ENCODE measurements at places on chromosomes 2 and 18.

DNA sequence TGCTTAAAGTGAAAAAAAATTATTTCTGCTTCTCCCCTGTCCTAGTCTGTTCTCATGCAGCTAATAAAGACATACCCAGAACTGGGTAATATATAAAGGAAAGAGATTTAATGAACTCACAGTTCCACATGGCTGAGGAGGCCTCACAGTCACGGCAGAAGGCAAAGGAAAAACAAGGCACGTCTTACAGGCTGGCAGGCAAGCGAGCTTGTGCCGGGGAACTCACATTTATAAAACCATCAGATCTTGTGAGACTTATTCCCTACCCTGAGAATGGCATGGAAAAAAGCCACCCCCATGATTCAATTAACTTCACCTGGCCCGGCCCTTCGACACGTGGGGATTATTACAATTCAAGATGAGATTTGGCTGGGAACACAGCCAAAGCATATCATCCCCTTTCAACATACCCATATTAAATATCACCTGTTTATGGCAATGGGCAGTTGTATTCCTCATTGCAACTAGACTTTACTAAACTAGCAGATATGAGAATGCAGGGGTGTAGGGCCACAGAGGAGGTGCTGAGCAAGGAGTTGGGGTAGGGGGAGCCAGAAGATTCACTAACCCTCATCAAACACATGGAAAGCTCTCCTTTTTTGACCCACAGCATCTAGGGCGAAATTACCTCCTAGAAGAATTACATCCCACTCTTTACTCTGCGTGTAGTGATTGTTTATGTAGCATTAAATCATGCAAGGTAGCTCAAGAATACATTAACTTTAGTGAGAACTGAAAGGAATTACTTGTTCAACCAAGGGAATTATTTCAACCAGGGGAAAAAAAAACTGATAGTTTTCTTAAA is 183.3 kb upstream of the DOK6 start:
- no peak for DNase-seq

DNA sequence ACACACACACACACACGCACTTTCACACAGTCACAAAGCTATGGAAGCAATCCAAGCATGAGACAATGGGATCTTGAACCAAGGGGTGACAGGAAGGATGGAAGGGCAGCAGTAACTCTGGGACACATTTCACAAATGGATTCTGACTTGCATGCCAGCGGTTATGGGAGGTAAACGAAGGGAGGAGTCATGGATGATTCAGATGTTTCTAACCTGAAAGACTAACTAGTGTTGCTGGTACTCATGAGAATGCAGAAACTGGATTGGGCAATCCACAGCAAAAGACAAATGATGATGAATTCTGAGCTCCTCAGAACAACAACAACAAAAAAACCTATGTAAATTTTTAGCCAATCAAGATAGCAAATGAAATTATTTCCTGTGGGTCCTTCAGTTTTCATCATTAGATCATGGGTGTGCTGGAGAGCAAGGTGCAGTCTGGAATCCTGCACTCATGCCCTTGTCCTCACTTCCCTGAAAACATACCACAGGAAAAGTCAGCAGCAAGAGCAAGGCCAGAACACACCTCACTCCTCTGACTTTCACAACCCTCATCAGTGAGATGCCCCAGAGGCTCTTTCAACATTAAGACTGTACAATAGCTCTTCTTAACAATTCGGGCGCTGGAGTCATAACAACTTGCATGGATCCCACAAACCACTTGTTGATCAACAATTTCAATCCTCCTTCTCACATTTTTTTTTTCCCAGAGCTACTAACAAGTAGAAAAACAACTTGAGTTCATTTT is 32.6 kb downstream of the ABCA12 start:
- DNase-seq, result no peak

DNA sequence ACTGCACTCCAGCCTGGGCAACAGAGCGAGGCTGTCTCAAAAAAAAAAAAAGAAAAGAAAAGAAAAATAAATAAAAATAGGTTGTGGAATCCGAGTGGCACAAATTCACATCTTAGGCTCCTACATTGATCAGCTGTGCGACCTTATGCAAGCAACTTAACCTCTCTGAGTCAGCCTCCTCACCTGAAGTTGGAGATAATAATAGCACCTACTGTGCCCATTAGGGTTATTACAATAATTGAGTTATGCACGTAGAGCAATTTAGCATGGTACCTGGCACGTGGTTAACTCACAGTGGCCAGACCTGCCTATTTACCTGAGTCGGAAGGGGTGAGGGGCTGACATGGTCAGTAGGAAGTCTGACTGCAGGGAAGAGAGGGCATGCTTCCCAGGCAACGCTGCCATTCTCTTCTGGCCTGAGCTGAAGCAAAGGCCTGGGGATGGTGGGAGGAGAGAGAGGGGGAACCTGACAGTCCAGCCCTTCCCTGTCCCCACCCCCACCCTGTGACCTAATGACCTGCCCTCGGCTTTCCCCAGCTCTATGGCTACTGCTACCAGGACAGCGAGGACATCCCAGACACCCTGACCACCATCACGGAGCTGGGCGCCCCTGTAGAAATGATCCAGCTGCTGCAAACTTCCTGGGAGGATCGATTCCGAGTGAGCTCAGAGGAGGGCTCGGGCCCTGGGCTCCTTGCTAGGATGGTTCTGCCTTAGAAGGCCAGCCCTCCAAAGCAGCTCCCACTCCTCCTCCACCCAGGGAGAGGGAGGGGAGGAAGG is 5.1 kb downstream of the PKDCC start:
- DNase-seq, result no peak

DNA sequence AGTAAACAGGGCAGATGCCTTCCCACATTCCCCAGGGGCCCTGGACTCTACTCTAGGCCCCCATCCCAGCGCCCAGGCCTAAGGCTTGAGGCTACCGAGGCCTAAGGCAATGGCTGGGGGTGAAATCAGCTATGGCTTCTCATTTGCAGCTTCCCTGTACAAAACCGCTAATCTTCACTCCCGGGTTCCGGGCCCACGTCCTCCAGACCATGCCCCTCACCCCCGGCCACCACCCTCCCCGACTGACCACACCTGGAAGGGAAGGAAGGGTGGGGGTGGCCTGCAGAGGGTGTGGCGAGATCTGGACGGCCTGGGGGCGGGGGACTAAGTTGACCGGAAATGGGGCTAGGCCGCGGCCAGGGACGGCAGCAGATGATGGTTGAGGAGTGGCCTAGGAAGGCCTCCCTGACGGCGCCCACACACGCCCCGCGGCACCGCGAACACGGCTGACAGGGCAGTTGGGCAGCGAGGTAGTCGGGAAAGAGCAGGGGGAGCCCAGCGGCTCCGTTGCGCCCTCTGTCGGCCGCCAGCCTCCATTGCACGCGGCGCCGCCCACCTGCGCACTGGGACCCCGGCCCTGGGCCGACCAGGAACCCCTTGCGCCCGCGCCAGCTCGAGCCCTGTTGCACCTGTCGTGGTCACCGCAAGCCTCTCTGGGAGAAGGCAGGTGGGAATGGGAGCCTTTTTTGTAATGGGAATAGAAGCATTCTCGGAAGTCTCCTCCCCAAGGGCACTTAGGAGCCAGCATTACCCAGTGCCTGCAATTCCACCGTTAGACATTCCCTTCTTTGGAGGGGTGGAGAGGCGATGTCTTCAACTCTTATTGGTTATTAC is 117.1 kb upstream of the STPG4 start:
- peak; percentile 76 for DNase-seq

DNA sequence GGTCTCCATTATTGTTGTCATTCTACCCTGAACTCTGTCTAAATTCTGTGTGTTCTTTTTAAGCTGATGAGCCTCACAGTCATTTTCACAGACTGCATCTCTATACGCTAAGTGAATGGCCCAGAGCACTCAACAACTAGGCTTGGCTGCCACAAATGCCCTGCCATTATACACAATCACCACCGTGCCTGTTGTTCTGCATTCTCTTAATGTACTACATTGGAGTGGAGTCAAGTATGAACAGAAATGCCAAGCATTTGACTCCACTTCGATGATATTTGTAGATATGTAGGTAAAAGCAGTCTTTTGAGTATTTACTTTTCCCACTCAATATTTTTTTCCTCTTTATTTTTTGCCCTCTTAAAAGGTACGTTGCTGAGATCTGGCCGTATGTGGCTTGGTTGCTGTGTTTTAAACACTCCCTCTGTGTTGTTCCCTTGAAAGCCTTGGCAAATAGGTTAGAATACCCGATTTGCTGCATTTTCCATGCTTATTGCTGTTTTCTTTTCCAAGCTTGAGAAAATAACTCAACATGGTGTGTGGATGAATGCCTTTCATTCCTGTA is 36.2 kb upstream of the TMEFF2 start:
- no peak for DNase-seq

DNA sequence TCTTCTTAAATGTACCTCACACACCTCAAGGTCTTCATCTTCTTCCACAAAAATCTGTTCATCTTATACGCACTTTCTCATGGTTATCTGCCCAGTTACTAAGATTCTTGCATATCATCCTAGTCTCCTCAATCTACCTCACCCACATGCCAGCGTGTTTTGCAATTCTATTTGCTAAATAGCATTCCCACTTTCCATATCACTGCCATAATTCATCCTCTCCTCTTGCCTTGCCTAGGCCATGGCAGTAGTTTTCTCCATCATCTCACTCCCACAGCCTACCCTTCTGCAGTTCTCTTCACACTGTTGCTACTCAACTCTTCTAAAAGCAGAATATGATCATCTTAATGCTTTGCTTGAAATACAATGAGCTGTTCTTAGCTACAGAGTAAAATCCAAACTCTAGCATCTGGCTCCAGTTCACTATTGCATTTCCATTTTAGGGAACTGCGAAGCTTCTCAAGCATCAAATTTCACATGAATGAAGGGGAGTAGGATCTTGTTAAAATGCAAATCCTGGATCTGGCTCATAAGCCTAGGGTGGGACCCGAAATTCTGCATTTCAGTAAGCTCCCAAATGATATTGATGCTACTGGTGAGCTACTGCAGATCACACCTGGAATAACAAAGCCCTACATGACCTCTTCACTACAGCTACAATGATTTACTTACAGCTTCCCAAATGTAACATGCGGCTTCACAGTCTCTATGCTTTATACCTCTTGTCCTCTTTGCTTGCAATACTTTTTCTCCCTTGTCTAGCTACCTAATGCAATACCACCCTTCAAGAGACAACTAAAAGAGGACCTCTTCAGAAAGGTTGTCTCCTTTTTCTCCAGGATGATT is 293.9 kb downstream of the SATB2 start:
- no peak for DNase-seq

- DNase-seq, result no peak
These were observed 364.4 kb upstream of the ID2 start for GRCh38 chr2:8317418-8317817.

DNA sequence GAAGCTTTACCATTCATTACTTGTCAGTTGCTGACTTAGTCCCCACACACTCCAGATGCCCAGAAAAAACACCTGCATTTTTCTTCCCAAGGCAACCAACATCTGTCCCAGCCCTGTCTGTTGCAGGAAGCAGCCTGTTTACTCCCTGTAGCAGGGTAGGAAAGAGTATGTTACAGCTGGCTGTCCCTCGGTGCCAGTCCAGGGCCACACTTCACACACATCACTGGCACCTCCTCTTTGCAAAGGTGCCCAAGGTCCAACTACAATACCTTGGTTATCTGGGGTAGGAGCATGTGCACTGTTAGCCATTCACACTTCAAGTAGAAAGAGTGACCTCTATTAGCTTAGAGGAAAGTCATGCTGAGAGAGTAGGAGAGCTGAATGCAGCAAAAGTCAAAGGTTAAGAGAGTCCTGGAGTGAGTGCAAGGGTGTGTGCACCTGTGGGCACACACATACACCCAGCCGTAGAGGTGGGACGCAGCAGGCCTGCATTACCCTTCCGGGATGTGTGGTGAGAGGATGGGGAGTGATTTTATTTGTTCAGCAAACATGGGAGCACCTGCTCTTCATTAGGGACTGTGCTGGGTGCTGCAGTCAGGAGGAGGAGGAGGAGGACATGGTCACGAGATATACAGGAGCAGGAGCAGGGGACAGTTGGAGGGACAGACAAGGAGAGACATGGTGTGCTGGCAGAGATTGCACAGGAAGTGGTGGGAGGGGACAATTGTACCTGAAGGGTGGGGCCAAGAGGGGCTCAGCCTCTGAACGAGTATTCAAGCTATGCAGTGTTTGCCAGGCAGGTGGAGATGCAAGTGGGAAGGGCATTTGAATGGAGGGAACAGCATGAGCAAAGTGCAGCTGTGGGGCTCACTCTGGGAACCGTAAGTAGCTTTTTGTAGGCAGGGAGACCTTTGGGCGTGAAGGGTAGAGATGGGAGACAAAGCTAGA is 69.8 kb downstream of the TSN start:
- DNase-seq, result no peak

GRCh38 chr2:196479350-196479749 is 160.2 kb upstream of the CCDC150 start:
- no peak for DNase-seq

- no peak for DNase-seq
These were observed 1208.8 kb upstream of the LRRTM1 start for GRCh38 chr2:81513328-81513727.

- DNase-seq, result no peak
These were observed 614.0 kb downstream of the SLC4A3 start for GRCh38 chr2:220241423-220241822.

DNA sequence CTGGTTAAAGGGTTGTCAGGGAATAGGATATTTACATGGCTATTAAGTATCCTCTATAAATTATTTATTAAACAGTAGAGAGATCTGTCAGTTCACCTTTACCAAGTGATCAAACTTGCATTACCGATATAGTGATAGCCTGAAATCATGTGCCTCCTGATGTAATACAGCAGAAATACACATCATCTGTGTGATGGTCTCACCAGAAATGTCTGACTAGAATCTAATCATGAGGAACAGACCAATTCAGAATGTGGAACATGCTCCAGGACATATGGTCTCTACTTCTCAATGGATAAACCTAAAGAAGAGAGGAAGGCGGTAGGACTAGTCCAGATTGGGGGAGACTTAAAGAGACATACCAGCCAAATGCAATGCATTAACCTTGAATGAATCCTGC is 6.2 kb downstream of the VPS54 start:
- DNase-seq, result no peak

- no peak for DNase-seq
These were observed 122.4 kb upstream of the SLC1A4 start for GRCh38 chr2:64866797-64867196.

GRCh38 chr2:207224381-207224780 is 58.6 kb upstream of the KLF7 start:
- no peak for DNase-seq

- DNase-seq, result no peak
These were observed 95.7 kb upstream of the EPC2 start for GRCh38 chr2:148548716-148549400.

- DNase-seq, result no peak
These were observed 55.4 kb downstream of the POLR1A start for GRCh38 chr2:86050301-86050700.

All from hematopoietic multipotent progenitor cell treated with erythropoietin and hydrocortisone succinate and interleukin-3 and kit ligand, for 4 days (in vitro differentiated cells).